ENCODE measurements at places on chromosomes 7 and 10.

DNA sequence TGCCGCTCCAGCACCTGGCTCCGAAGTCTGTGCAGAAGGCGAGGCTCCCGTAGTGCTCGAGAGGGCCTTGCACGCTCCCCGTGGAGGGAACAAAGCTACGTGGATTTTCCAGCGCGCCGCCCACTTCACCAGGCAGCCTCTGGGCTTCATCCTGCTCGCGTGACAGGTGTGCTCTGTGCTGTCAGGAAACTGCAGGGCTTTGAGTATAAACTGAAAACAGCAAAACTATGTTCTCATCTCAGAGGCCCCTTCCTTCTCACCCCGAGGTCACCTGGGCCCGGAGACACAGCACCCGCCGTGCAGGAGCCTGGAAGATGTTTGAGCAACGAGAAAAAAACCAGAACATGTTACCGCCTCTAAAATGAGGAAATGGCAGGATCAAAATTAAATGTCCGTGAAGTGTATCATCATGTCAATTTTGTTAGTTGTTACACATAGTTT is 17.6 kb upstream of the GPR146 start:
- no peak for DNase-seq

GRCh38 chr7:139741789-139742344 is 35.9 kb downstream of the HIPK2 start:
- DNase-seq = no peak

- no peak for DNase-seq
Observed at GRCh38 chr7:132205509-132205908, 370.8 kb downstream of the PLXNA4 start.

DNA sequence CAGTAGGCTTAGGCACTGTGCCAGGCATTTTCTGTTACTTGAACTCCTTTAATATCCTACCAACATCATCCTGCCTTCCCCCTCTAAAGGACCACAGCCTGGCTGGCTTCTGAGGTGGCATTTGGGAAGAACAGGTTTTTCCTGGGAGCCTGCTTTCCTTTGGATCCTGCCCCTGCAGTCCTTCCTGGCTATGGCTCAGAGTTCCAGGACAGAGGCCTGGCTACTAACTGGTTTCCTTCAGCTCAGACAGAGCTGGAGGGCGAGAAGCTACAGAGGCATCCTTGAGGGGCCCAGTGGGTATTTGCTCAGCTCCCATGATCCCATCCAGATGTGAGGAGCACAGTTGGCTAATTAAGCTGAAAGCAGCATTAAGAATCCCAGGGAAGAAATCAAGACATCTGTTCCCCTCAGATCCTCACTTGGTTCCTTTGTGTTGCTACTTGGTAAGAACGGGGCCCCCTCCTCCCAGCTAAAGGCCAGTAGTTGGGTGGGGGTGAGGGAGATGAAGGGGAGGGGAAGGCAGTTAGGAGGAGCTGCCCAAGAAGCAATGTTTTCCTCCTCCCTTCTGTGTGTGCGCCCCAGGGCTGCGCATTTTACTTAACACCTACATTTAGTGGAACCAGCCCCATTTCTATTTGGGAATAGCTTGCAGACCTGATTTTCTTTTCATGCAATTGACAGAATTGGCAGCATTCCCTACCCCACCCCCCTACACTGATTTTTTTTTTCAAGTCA is 142.6 kb upstream of the SORCS3 start:
- no peak for DNase-seq

- DNase-seq = no peak
Observed at GRCh38 chr10:9819756-9820494, 1197.7 kb upstream of the CELF2 start.

GRCh38 chr10:31467791-31468535 is 148.9 kb downstream of the ZEB1 start:
- no peak for DNase-seq

GRCh38 chr10:8726084-8726778 is 671.7 kb downstream of the GATA3 start:
- DNase-seq = no peak

- DNase-seq = no peak
Observed at GRCh38 chr10:1715821-1716220, 21.5 kb downstream of the ADARB2 start.

GRCh38 chr10:124601431-124602120 is 140.0 kb downstream of the LHPP start:
- DNase-seq = no peak

All from cortex of kidney (tissue), 1 donor.